ENCODE measurements at places on chromosomes 16 and 17.

- DNase-seq = peak; percentile 84
Measured at GRCh38 chr17:48791128-48792032, 25.6 kb downstream of the TTLL6 start.

- DNase-seq = no peak
Measured at GRCh38 chr16:57226701-57227621, 18.1 kb upstream of the ARL2BP start.

GRCh38 chr16:24015923-24016322, 180.1 kb downstream of the PRKCB start:
- peak; percentile 18 for DNase-seq

DNA sequence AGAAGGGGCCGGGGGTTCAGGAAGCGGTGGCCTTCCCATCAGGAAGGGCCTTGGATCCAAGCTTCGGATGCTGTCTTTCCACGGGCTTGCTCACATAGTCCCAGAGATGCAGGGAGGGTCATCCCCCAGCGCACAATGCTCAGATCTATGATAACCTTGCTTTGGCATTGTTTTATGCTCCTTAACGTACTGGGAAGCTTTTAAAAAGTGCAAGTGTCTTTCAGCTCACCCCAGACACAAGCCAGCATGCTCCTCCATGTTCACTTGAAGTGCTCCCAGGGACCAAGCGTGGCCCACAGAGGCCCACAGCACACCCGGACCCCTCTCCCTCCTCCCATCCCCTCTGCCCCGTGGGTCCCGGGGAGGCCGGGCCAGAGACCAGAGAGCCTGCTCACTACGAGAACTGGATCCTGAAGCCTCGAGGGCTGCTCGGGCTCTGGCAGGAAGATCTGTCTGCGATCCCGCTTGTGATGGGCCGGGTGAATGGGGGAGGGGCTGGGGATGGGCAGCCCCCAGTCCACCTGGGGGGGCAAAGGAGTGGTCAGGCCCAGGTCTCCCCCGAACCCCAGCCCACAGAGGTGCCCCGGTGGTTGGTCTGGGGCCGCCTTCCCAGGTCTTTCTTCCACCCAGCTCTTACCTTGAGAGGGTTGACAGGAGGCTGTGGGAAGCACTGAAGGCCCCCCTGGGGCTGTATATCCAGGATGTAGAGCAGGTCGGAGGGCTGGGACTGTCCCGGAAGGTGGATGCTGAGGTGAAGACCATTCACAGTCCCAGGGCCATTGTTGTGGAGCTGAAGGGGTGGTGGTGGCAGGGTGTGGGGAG, 11.8 kb upstream of the FAM171A2 start:
- peak; percentile 43 for DNase-seq

GRCh38 chr17:78791840-78792709, 10.0 kb upstream of the CYTH1 start:
- DNase-seq = no peak

GRCh38 chr16:77214411-77215138, 15.4 kb downstream of the SYCE1L start:
- no peak for DNase-seq

DNA sequence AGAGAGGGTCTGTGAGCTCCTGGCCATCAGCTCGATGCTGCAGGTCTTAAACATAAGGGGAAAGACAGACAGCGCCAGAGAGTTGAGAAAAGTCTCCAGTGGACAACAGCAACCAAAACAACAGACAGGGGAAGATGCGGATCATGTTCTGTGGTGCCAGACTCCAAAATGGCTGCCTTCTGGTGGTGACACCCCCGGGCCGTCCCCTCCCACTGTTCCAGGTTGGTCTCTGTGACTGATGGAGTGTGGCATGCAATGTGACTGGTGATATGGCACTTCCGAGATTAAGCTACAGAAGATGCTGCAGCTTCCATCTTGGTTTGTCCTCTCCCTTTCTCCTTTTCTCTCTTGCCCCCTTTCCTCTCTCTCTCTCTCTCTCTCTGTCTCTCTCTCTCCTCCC, 40.4 kb upstream of the RBFOX3 start:
- peak; percentile 3 for DNase-seq

Measured in iPS-NIHi11 (cell line).